Islet precursor cell (in vitro differentiated cells): ENCODE measurements at places on chromosomes 4 and X.

GRCh38 chrX:35670889-35671288 lies 127.3 kb upstream of the MAGEB16 start:
- DNase-seq: no peak

DNA sequence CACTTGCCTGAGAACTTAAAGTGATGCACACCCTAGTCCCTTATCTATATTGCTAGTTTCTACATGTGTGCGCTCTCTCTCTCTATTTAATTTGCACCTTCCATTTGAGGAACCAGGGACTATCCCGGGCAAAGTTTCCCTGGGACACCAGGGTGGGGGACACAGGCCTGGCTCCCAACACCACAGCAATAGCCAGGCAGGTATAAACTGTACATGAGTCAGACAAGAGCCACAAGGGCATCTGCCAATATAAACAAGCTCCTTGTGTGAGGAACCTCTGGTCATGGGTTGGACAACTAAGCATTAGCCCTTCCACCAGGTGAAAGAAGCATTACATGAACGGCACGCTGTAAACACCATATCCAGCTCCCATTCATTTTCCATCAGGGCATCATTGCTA lies 455.5 kb downstream of the STIM2 start:
- no peak for DNase-seq

GRCh38 chr4:168528131-168528949 lies 31.5 kb downstream of the PALLD start:
- no peak for DNase-seq

- DNase-seq: no peak
Observed at GRCh38 chrX:38008658-38009057, 2.3 kb downstream of the SYTL5 start.

- DNase-seq: no peak
Observed at GRCh38 chr4:17616283-17616682, 1.8 kb downstream of the MED28 start.

GRCh38 chrX:69238114-69238886 lies 73.0 kb upstream of the PJA1 start:
- peak; percentile 30 for DNase-seq

- DNase-seq: no peak
Observed at GRCh38 chr4:27308379-27308778, 447.7 kb downstream of the STIM2 start.

GRCh38 chr4:8391972-8392371 lies 48.6 kb downstream of the ACOX3 start:
- no peak for DNase-seq

DNA sequence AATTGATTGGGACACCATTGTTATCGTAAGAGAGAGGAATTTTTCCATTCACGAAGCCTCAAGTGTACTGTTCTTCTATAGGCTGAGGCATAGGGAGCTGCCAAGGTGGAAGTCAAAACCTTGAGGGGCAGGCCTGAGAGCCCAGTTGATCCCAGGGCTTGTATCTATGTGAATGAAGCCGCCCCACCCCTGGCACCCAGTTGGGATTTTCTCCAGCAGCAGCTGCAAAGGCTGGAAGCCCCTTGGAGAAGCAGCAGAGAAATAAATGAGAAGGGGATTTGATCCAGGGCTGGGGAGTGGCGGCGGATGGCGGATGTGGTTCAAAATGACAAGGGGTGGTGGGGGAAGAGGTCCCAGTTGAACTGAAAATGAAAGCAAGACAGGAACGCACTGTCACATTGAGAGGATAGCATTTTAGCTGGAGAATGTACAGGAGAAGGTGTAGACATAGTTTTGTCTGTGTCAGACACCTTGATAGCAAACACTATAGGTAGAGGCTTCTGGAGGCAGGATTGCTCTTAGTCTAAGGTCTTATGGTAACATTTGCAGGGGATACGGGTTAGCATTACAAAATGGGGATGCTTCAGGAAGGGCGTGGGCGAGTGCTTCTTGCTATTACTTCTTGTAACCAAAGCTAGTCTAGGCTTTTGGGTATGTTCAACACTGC lies 32.6 kb downstream of the DOCK11 start:
- no peak for DNase-seq

DNA sequence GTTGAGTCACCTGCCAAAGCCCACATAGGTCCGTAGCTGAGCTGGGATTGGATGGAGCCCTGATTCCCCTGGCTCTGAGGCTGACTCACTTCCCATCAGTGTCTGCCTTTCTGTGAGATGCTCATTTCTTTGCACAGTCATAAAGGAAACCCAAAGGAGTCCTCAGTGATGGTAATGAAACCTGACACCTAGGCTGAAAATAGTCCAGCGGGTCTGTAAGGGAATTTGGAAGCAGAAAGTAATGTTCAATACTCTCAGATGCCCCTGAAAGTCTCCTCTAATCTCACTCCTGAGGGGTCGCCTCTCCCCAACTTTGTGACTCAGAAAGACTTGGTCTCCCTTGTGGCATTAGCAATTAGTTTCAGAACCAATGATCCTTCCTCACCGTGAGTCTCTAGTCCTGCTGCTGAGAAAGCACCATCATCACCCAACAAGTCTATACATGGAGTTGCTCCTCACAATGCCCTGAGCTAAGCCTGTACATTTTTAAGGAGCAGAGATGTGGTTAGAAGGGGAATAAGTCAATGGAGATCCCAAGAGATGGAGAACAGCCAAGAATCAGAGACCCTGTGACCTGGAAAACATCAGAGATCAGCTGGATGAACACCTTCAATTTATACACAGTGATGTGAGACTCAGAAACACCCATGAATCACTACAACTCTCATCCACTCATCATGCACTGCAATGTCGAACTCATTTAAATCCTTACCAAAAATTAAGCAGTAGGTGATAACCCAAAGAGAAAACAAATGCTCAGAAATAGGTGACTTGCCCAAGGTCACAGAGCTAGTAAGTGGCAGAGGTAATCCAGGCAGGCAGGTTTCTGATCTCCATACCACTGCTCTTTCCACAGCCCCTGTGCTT lies 219.0 kb upstream of the CPEB2 start:
- DNase-seq: peak; percentile 59

DNA sequence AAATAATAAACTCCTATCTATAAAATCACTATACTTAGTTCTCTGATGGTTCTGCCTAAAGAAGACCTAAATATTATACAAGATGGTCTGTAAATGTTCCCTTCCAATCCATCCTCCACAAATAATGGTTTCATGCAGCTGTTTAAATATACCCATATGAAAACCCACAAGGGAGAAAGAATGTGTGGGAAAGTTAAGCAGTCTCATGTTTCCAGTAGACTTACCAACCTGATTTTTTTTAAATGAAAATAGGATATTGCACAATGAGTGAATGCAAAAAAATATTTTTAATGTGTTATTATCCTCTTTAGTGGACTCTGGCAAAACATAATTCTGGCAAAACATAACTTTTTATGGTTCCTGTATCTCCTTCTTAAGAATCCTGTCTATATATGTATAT lies 23.3 kb downstream of the CAMK2D start:
- DNase-seq: no peak

- DNase-seq: no peak
Observed at GRCh38 chr4:75612306-75612705, 18.0 kb downstream of the CDKL2 start.

DNA sequence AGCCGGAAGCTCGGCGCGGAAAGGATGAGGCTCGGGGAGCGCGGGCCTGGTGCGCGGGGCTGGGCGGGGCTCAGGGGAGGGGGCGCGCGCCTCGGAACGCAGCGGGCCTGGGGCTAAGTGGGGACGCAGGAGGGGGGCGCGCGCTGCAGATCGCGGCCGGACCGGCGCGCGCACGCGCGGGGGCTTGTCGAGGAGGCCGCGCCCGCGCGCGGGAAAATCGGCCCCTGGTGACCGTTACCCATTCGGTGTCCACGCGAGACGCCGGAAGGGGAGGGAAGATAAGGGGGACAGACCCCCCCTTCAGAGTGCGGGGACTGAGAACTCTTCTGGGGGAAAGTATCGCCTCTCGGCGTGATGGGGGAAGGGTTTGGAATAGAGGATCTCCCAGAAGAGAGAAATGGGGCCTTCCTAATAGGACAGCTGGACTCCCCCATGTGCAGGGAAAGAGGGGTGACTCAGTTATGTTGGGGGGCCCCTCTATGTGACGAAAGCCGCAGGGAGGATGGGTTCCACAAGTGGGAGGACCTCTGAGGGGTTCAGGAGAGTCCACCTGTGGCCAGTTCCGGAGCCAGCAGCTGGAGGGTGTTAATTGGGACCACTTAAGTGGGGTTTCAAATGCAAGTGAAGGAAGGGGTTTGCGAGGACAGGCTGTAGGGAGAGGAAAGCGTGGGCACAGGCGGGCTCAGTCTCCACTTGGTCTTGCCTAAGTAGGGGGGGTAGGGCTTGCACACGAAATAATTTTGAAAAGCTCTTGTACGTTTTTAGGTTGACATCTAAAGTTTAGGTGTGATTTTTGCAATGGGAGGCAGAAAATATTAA lies 584 bp downstream of the SUV39H1 start:
- DNase-seq: no peak

- peak; percentile 71 for DNase-seq
Observed at GRCh38 chrX:13110433-13111324, 66.3 kb upstream of the FAM9C start.

DNA sequence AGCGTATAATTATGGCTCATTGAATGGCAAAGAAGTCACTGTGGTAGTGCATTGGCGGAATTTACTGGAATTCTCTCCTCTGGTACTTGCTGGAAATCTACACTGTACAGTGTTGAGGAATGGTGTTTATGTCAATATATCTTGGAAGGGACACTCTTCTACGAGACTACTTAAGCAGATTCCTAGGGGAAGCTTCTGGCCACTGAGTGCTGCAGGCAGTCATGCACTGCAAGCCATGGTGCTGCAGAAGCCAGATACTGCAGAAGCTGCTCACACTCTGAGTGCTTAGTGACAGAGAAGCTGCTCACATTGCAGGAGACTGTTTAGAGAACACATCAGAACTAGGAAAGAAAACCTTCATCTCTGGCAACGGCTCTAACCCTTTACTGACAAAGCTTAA lies 725.0 kb downstream of the CCSER1 start:
- peak; percentile 78 for DNase-seq

GRCh38 chrX:132741689-132742088 lies 216.7 kb downstream of the HS6ST2 start:
- no peak for DNase-seq

DNA sequence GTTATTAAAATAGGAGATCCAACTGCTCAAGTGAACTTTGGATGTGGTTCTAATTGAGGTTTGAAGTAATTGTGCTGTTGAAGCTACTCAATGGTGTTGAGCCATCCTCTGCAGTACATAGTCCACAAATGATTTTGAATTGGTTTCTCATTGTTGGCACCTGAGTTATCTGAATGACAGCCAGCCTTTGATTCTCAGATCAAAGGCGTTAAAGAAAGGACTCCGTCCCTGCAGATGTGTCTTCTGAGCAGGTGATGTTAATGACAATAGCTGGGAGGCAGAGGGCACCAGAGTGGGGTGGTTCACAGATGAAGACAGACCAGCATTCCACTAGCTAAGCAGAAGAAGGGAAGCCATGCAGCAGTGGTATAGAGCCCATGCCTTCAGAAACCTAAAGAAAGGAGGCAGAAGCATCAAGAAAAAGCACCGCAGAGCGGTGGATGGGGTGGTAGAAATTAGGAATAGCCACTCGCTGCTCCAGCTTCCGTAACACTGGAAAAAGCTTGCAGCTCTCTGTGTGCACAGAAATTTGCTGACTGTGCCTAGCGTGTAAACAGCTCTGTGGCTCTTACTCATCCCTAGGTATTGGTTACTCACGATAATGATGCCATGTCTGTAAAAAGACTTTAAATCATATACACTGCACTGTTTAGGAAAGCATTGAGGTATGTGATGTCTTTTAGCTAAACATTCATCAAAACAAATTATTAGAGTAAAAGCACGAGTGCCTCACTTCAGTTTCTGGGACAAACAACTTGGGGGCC lies 79.2 kb upstream of the CLCN4 start:
- no peak for DNase-seq

DNA sequence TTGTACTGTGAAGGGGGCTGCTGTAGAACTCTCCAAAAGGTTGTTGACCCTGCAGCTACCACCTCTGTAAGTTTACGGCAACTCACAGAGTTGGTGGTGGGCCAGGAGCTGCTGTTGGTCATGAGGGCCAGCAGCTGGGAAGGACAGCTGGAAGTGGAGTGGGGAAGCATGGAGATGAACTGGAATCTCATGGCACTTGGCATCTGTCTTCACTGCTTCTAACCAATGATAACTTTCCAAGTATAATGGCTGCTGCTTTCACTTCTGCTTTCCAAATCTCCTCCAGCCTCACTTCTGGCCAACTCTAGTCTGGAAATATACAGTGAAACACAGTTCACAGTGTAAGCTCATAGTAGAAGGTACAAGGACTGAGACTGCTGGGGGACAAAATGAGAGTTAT lies 126.5 kb upstream of the INTU start:
- no peak for DNase-seq

GRCh38 chrX:145953628-145954027 lies 136.0 kb downstream of the SLITRK2 start:
- no peak for DNase-seq

DNA sequence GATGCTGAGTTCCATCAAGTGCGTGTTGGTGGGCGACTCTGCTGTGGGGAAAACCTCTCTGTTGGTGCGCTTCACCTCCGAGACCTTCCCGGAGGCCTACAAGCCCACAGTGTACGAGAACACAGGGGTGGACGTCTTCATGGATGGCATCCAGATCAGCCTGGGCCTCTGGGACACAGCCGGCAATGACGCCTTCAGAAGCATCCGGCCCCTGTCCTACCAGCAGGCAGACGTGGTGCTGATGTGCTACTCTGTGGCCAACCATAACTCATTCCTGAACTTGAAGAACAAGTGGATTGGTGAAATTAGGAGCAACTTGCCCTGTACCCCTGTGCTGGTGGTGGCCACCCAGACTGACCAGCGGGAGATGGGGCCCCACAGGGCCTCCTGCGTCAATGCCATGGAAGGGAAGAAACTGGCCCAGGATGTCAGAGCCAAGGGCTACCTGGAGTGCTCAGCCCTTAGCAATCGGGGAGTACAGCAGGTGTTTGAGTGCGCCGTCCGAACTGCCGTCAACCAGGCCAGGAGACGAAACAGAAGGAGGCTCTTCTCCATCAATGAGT lies 46.6 kb downstream of the RHOH start:
- DNase-seq: no peak

- no peak for DNase-seq
Observed at GRCh38 chrX:77009691-77010090, 437.5 kb upstream of the FGF16 start.

GRCh38 chrX:136121788-136122187 lies 25.5 kb upstream of the FHL1 start:
- DNase-seq: no peak

- DNase-seq: no peak
Observed at GRCh38 chr4:170674176-170674575, 584.4 kb upstream of the AADAT start.

- no peak for DNase-seq
Observed at GRCh38 chr4:169152899-169153298, 117.9 kb downstream of the SH3RF1 start.

- no peak for DNase-seq
Observed at GRCh38 chr4:149741186-149741831, 74.3 kb downstream of the IQCM start.

DNA sequence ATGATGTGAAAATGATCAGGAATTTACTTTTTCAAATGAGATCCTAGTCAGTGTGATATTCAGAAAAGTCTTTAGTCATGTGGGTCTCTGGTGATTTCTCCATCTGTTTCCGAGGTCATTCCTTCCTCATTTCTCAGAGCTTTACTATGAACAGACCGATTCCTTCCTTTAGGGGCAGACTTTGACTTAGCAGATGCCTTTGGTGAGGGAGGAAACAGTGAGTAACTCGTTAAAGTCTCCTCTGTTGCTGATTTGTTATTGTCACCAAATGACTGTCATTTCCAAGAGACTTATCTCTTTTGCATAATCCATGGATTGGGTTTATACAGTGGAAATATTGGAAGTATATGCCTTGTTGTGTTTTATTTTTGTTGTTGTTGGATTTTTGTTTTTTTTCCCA lies 76.2 kb upstream of the CD99 start:
- DNase-seq: no peak
